ENCODE measurements at places on chromosomes 2 and 18.

GRCh38 chr2:157848213-157848612, 27.9 kb downstream of the ACVR1 start:
- DNase-seq, result no peak

DNA sequence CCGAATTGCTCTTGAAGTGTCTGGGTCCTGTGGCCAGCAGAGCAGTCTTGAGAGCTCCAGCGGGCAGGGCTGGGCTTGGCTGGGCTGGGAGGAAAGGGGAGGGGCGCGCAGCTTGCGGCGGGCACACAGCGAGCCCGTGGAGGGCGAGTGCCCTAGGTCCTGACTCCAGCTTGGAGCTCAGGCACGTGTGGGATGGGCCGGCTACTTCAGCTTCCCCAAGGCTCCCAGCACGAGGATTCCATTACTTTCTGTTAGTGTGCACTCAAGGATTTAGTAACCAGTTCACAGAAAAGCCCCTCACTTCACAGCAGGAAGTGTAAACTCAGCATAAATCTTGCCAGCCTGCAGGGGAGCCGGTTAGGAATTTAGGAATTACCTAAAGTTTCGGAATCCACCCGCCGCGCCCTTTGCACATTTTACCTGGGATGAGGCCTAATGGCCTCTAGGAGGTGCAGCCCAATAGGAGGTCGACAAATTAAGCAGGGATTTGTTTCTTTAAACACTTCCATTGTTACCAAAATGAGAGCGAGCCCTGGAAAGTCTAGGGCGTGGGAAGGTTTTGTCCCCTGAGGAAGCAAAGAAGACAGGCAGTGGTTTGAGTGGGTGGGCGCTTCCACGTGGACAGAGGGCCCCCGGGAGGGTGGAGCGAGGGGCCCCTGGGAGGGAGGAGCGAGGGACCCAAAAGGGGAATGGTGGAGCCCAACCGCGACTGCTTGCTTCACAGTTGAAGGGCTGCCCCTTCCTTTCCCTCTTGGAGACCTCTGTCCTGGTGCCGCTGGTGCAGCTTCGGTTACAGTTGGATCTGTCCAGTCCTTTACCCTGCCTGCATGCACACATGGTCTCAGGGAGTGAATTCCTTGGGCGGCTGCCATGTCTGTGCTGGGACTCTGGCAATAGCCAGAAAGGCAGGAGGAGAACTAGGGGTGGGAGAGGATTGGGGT, 93.3 kb downstream of the CTAGE1 start:
- no peak for DNase-seq

DNA sequence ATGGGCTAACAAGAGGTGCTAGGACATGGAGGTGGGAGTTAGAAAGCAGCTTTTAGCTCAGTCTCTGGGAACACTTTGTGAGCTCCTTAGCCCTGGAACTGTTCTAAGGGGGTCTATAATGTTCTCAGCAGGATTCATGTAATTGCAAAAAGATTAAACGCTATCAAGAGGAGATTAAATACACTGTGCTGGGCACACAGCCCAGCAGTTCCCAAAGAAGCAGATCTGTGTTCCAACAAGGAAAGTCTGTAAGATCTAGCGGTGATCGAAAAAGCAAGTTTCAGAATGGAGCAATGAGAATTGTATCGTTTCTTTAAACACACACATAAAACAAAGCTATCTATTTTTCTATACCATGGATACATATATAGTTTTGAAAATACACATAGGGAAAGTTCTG, 2.4 kb upstream of the ARID5A start:
- no peak for DNase-seq

DNA sequence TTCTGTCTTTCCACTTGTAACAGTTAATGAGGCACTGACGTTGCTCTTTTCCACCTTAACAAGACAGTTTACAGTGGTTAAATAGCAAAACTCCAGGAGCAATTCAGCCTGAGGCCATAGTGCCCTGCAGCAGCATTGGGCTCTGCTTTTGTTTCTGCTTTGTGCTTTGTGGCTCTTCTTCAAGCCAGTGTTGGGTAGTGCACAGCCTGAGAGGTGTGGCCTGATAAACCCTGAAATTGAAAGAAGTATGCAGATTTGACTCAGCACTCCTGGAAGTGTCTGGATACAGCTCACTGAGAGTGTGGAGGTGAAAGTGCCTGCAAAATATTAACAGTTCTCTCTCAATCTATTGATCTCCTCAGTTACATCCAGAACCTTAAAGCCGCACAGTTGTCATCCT, 63.0 kb downstream of the STK25 start:
- no peak for DNase-seq

- DNase-seq, result no peak
These were observed 63.8 kb downstream of the ARL6IP6 start for GRCh38 chr2:152782171-152782570.

- no peak for DNase-seq
These were observed 69.3 kb downstream of the INPP5D start for GRCh38 chr2:233129351-233129978.

GRCh38 chr2:67667054-67667908, 270.1 kb downstream of the ETAA1 start:
- no peak for DNase-seq

DNA sequence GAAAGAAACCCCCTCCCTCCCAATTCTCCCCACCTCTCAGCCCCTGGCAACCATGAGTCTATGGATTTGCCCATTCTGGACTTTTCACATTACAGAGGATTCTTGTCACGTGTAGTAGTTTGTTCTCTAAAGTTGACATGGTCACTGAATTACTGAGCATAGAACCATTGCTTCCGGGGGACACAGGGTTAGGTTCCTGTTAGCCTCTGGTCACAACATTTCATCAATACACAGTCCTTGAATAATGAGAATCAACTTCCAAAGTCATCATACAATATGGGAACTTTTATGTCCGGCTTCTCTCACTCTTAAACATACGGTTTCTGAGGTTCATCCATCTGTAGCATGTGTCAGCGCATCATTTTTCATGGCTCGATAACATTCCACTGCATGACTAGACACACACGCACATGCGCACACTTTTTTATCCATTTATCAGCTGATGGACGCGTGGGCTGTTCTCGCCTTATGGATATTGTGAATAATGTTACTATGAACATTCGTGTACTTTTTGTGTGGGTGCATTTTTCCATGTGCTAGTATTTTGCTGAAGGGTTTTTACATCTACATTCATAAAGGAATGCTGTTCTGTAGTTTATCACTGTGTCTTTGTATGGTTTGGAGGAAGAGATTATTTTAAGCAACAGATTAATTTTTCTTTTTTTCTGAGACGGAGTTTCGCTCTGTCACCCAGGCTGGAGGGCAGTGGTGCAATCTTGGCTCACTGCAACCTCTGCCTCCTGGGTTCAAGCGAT, 48.1 kb downstream of the PARD6G start:
- DNase-seq, result no peak

DNA sequence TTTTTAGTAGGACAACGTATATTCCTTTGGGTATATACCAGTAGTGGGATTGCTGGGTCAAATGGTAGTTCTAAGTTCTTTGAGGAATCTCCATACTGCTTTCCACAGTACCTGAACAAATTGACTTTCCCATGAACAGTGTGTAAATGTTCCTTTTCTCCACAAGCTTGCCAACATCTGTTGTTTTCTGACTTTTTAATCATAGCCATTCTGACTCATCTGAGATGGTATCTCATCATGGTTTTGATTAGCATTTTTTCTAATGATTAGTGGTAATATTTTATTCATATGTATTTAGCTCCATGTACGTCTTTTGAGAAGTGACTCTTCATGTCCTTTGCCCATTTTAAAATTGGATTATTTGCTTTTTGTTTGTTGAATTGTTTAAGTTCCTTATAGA, 58.4 kb upstream of the CERS6 start:
- DNase-seq, result no peak

GRCh38 chr2:45892757-45893156, 241.3 kb downstream of the PRKCE start:
- DNase-seq, result no peak

GRCh38 chr2:181307203-181307991, 149.8 kb upstream of the ITGA4 start:
- no peak for DNase-seq

Data from HuH-7.5 (cell line).